ENCODE measurements at places on chromosomes 5 and 9.

- DNase-seq = no peak
These were observed 199.2 kb downstream of the TRIO start for GRCh38 chr5:14342306-14342705.

- no peak for DNase-seq
These were observed 102.2 kb upstream of the IL7R start for GRCh38 chr5:35754481-35754880.

DNA sequence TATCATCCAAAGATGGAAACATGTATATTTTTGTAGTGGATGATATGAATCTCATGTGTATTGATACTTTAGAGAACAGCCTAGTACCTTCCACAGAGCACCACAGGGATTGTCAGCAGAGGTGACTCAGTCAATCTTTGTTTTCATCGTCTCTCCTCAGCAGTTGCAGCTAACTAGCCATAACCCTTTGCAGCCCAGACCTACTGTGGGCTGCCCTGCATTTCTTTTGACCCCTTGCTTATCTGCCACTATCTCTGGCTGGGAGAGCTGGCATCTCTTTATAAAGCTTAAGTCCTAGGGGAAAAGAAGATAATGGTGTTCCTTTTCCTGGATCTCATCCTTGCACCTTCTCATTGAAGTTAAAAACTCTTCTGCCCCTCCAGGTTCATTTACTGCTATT lies 28.7 kb downstream of the HMGCR start:
- no peak for DNase-seq

- DNase-seq = no peak
These were observed 104.8 kb downstream of the PBX3 start for GRCh38 chr9:125851979-125852378.

DNA sequence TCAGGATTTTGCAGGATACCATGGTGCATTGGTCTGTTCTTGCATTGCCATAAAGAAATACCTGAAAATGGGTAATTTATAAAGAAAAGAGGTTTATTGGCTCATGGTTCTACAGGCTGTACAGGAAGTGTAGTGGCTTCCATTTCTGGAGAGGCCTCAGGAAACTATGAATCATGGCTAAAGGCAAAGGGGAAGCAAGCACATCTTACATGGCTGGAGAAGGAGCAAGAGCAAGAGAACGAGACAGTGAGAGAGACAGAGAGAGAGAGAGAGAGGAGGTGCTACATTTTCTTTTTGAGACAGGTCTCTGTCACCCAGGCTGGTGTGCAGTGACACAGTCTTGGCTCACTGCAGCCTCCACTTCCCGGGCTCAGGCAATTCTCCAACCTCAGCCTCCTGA lies 43.9 kb downstream of the P4HA2 start:
- no peak for DNase-seq

GRCh38 chr9:133351908-133352634 lies 4.1 kb downstream of the RPL7A start:
- no peak for DNase-seq

DNA sequence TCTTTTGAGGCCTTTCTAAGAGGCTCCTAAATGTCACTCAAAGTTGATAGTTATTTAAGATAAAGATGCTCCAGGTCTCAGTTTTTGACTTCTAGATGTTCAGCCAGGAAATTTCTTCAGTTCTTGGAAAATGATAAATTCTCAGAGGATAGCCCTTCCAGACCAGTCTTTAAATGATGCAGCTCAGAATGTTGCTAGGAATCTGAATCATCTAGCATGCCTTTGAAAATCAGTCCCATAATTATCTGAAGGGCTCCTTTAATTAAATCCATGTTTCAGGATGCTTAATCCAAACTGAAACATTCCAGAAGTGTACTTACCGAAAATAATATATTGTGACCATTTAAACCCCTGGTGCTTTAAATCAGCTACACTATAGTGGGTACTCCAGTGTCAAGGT lies 107.5 kb upstream of the FBN2 start:
- no peak for DNase-seq

GRCh38 chr5:121421646-121422045 lies 430.0 kb upstream of the FTMT start:
- no peak for DNase-seq

- no peak for DNase-seq
These were observed 173.8 kb upstream of the PITX1 start for GRCh38 chr5:135207866-135208265.

DNA sequence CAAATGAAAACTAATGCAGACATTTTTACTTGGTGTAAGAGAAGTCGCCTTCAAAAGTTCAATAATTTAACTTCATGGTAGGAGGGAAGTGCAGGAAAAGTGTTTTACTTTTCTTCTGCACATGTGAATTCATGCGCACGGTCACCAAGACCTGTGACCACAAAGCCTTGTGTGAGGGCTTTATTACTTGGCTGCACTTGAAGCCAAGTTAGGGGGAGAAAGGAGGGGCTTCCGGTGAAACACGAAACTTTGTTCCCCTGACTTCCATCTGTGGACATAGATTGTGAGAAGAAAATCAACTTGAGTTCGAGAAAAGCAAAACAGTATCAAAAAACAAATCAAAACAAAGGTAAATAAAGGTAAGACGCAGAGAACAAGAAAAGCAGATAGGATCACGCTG lies 239.9 kb downstream of the ROR2 start:
- no peak for DNase-seq

DNA sequence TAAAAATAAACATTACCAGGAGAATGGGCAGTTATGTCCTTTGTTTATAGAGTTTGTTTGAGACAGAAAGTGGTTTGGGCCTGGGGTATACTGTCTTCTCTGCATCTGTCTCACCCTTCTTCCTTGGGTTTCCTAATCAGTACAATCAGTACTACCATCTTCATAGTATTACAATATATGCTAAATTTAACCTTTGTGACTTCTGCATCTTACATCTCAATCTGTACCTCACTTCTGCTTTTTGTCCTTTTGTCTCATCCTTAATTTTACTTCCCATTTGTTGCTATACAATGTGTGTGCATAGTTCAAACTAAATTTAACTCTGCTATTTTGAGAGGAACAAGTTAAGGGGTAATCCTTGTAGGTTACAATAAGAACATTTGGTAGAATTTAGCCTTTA lies 19.6 kb downstream of the FBXO38 start:
- no peak for DNase-seq

- DNase-seq = no peak
These were observed 296.7 kb upstream of the MEF2C start for GRCh38 chr5:89179731-89180130.

DNA sequence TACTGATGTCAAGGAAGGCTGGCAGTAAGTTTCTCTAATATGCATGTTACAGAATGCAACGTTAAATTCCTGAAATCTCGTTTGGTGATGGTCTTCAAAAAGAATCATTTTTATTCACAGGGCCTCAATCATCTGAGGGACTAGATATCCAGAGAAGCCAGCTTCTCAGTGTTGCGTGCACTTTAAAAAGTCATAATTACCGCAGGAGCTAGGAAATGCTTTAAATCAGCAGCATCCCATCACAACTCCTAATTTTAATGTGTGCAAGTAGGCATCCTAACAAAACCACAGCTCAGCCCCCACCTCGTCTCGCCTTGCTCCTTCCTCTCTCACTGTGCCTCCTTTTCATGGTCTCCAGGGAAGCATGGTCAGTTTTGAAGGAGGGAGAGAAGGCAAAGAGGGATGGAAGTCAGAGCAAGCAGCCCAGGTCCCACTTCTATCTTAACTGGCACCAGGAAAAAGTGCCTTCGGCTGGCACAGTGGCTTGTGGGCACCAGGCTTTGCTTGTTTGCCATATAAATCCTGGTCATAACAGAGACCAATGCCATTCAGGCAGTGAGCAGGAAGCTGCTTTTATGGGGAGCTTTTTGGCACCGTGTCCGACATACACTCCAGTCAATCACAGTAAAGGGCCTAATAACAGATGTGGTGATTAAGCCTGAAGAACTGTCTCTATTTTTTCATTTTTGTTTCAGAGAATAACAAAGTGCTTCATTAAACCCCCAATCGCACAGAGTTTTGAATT lies 21.4 kb downstream of the MEGF10 start:
- no peak for DNase-seq

DNA sequence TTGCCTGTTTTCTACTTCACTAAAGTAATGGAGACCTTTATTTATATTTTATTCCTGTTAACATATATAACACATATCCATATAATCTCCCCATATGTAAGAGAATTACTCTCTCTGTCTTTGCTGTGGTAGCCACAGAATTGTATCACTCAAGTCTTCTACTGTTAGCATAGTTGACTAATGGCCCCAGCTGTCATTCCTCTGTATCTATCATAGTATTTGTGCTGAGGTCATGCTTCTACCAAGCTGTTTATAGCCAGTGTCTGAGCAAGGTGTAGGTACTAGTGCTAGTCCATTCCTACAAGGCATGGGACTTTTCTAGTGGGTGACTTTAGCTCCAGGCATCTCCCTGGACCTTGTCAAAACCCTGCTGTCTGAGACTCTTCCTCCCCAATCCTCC lies 244.1 kb downstream of the KIAA0825 start:
- DNase-seq = no peak

DNA sequence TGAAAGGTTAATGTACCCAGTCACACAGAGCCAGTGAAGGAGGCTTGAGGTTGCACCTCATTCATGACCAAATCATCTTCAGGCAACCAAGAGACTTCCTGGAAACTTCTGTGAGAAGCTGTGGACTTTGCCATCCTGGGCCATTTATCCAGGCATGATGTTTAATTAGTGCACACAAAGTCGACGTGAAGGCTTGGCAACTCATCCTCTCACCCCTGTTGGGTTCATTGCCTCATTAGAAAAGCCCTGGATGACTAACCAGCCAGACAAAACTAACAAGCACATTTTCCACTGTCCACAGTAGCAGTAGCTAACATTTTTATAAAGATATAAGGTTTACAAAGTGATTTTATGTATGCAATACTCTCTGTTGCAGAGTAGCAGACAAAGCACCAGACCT lies 65.7 kb upstream of the ZNF462 start:
- DNase-seq = no peak

GRCh38 chr5:152599096-152599495 lies 194.0 kb upstream of the NMUR2 start:
- DNase-seq = no peak

- no peak for DNase-seq
These were observed 378.3 kb downstream of the BRINP1 start for GRCh38 chr9:118990949-118991348.
